Dermis blood vessel endothelial cell (primary cell): ENCODE measurements at places on chromosomes 7 and 10.

GRCh38 chr10:88478256-88478655 lies 104.9 kb downstream of the RNLS start:
- no peak for DNase-seq

- no peak for DNase-seq
These were observed 471.2 kb downstream of the PLXNA4 start for GRCh38 chr7:132105096-132105495.

- DNase-seq: no peak
These were observed 23.8 kb downstream of the DIP2C start for GRCh38 chr10:665579-666091.

- DNase-seq: no peak
These were observed 482.1 kb downstream of the IPMK start for GRCh38 chr10:57785546-57785945.

GRCh38 chr10:14010101-14010558 lies 320.6 kb downstream of the FRMD4A start:
- DNase-seq: peak; percentile 71
